ENCODE measurements at places on chromosomes 6 and 20.
A peak's percentile ranks its signal among the peaks of the same experiment; 100 is the strongest.

GRCh38 chr20:52829111-52829510 lies 143.0 kb upstream of the TSHZ2 start:
- DNase-seq: no peak

DNA sequence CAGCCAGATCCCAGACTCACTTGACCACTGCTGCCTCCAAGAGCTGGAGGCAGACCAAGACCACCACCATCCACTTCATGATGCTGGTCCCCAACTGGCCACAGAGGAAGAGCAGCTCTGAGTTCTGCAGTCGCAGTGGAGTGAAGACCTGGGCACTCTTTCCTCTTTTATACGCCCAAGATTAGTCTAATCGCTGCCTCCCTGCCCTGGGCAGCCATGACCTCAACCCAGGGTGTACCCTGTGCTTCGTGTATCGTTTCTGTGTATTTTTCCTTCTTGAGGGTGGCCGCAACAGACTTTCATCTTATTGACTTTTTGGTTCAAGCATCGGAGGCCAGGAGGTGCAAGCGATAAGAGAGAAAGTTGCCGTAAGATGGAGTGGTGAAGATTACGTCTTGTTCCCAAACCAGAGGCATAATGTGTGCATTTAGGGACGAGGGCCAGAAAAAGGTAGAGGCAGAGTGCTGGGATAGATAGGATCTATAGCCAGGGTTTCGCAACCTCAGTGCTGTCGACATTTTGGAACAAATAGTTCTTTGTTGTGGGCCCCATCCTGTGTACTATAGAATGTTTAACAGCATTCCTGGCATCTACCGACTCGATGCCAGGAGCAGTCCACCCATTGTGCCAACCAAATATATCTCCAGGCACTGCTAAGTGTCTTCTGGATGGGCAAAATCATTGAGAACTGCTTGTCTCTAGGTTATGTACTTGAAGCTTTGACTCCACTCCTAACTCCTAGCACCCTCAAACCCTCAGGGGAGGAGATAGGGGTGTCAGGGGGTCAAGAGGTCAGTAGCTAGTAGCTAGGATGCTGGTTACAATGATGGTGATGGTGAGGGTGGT lies at the start of gene PGC:
TSS of gene PGC (minus strand) at position 142 of the 846 bp plus-strand sequence. CDS start at position 79, 63 bp downstream.
- DNase-seq: no peak

DNA sequence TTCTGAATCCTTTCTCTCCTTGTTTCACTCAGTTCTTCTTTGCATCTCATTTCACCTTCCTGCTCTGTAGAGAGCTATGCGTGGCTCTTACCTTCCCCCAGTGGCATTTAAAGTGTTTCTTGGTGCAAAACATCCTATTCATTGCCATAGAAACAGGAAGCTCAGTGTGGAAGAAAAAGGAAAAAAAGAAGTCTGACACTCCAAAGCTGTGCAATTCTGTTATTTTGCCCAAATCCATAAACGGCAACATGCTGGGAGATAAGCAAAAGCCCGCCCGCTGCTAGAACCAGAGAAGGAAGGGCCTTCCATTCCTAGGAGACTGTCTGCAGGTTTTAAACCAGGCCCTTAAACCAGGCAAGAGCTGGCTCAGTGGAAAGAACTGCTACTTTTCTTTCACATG lies 247.1 kb downstream of the HIVEP2 start:
- DNase-seq: no peak

DNA sequence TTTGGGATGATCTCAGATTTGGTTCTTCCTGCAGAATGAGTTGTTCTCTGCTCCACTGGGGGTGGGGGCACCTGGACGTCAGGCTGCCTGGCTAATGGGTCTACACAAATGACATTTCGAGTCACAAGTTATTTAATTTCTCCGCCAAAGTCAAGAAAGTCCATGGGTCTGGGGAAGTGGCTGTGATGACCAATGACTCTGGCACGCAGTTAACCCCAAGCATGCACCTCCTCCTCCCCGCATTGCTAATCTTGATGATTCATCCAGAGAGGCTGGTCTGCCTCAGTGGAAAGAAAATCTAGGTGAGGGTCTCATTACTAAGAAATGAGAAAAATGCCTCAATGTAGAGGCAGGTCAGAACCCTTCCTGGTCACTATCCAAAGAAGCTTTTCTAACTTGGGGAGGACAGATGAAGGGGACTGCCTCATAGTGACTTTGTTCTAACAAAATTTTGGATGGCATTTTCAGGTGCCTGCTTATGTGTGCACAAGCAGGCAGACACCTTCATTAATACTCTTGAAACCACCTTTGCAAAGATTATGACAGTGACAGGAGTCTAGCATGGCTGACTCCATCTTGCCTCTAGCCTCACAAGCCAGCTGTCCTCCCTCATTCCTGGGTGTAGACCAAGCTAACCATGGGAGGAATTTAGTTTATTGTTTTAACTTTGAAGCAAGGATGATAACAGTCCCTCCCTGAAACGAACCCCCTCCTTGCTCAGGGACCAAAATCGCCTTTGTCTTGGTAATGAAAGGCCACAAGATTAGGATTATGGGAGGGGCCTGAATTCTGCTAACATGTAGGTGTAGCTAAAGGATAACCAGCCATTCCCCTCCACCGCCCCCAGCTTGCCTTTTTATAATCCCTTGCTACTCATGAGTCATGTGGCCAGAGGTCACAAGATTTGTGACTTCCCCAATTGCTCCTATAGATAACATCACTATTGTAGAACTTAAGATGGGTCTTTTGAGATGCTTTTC lies 98.6 kb upstream of the MRPS10 start:
- no peak for DNase-seq

- no peak for DNase-seq
Measured at GRCh38 chr6:42026540-42026939, 23.8 kb upstream of the TAF8 start.

- DNase-seq: peak; percentile 14
Measured at GRCh38 chr6:111625099-111625416, 19.4 kb upstream of the TRAF3IP2 start.
